NCI-H460 (cell line): ENCODE measurements at places on chromosomes 11 and 22. TPM values are rescaled to one million over a fixed set of nuclear protein-coding genes. Genes with fewer than 3 reads are reported as not detected.
A peak's percentile ranks its signal among the peaks of the same experiment; 100 is the strongest.

- DNase-seq, result no peak
Measured at GRCh38 chr11:93484716-93485115, 58.5 kb downstream of the SMCO4 start.

DNA sequence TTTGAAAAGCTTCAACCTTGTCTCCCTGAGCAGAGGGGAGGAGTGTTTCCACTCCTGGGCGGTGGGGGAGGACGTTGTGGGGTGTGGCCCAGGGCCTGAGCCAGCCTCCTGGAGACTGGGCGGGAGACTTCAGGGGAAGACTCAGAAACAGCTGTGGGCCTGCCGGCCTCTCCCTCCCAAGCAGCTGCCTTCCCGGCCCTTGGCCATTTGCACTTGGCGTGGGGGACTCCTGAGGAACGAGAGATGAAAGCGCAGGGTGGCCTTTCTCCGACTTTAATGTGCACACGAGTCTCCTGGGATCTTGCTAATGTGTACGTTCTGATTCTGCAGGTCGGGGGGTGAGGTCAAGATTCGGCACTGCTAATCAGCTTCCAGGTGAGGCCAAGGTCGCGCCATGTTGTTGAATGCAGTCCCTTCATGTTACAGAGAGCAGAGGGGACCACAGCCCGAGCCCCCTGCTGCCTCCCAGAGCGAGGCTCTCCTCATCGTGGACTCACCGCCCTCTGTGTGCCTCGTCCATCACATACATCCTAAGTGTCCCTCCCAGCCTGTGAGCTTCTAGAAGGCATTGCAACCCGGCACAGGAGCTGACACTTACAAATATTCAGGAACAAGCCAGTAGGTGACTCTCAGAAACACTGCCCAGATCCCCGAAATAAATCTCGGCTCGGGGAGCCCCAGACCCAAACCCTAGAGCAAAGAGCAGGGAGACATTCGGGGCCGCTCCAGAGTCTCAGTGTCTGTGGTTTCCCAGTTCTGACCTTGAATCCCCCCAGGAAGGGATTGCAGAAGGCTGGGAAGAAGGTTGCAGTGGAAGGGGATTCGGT, 7.7 kb downstream of the LIF start:
- DNase-seq, result no peak

DNA sequence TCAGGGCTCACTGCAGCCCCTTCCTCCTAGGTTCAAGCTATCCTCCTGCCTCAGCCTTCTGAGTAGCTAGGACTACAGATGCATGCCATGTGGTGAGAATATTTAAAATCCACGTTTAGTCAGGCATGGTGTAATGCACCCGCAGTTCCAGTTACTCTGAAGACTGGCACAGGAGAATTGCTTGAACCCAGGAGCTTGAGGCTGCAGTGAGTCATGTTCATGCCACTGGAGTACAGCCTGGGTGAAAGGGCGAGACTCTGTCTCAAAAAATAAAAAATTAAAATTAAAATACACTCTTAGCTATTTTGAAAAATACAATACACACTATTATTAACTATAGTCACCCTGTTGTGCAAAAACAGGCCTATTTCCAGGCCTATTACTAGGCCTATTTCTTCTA, 38.4 kb downstream of the NOX4 start:
- no peak for DNase-seq

DNA sequence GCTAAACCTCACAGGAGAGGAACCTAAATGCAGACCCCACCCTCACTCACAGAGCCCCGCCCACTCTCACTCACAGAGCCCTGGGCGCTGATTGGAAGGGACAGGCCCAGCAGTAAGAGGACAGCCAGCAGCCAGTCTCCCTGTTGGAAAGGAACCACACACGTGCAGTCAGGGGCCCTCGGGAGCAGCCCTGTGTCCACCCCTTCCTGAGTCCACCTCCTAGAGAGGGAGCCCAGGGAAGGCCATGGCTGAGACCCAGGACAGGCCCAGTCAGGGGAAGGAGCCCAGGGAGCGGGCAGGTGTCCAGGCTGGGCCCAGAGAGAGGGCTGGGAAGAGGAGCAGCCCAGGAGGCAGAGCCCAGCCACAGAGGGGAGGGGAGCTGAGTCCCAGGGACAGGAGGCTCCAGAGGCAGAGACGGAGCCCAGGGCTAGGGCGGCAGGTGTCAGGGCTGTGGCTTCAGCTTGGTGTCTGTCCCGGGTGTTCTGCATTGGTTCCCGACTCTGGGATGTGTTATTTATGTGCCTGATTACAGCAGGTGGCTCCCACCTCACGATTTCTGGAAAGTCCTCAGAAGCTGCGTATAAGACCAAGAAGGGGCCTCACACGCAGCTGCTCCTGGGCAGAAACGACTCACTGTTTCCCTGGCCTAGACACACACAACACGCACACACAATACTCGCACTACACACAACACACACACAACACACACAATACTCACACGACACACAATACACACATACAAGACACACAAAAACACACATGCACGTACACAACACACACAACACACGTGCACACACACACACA, 9.0 kb upstream of the APOBEC3H start:
- DNase-seq, result no peak

DNA sequence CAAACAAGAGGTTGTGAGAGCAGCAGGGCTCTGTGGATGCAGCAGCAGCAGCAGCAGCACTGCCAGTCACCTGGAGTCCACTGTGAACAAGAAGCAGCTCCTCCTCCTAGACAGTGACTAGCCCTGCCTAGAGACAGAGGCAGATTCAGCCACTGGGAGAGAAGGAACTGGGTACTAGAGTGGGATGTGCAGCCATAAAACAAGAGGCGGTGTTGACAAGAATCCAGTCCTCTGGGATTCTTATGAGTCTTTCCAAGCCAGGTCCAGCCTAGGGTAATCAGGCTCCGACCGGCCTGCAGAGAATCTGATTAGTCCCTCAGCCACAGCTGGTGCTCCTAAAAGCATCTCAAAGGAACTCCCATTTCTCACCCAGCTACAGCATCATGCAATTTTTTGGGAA, 83.9 kb upstream of the USP47 start:
- DNase-seq, result no peak

- DNase-seq, result no peak
Measured at GRCh38 chr22:28052825-28053269, 133.8 kb upstream of the PITPNB start.

- DNase-seq, result peak; percentile 45
Measured at GRCh38 chr11:16945671-16946469, 68.3 kb downstream of the PLEKHA7 start.

DNA sequence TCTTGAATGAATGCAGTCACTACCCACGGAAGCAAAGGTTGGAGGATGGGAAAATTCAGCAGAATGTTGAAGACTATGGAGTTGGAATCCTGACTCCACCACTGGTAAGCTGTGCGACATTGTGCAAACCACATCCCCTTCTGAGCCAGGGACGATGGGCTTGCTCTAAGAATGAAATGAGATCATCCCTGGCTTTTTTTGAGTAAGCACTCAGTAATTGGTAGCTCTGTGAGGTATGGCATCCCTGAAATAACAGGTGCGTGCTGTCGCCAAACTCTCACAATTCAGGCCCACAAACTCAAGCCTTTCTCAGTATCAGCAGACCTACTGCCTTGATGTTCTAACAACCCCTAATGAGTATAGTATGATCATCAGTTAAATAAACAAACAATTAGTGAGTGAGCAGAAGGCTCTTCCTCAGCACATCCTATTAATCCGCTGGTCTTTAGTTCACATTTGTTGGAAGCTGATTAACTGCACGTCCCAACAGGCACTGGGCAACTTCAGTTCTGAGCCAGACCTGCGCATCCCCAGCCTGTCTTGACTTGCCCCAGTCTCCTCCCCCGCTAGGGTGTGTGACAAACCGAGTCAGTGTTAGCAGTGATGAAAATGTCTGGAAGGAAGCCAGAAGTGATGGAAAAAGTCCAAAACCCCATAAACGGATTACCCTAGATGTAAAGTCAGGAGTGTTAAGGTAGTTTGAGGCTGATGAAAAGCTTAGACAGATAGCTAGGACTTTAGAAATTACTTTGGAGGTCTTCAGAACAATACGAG, 235.5 kb downstream of the GRIK4 start:
- no peak for DNase-seq

- DNase-seq, result no peak
Measured at GRCh38 chr11:102064316-102064715, 17.1 kb downstream of the CFAP300 start.

GRCh38 chr11:22920939-22921565, 60.8 kb upstream of the CCDC179 start:
- peak; percentile 33 for DNase-seq

GRCh38 chr11:2762451-2762850, 62.7 kb upstream of the KCNQ1OT1 start:
- no peak for DNase-seq

DNA sequence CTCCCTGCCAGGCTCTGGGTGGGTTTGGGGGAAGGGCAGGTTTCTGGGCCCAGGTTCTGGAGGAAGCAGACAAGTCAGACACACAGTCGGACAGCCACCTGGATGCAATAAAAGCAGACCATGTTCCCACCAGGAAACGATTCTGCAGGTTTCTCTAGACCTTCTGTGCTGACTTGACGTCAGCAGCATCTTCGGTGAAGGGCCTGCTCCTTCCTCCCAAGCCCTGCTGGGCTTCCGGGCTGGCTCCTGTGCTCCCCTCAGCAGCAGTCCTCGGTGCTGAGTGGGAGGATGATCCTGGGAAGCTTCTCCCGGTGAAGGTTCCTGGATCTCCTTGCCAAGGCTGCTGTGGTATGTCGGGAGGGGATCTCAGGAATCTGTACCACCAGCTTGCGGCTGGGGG, 240.0 kb downstream of the GRIK4 start:
- DNase-seq, result no peak

DNA sequence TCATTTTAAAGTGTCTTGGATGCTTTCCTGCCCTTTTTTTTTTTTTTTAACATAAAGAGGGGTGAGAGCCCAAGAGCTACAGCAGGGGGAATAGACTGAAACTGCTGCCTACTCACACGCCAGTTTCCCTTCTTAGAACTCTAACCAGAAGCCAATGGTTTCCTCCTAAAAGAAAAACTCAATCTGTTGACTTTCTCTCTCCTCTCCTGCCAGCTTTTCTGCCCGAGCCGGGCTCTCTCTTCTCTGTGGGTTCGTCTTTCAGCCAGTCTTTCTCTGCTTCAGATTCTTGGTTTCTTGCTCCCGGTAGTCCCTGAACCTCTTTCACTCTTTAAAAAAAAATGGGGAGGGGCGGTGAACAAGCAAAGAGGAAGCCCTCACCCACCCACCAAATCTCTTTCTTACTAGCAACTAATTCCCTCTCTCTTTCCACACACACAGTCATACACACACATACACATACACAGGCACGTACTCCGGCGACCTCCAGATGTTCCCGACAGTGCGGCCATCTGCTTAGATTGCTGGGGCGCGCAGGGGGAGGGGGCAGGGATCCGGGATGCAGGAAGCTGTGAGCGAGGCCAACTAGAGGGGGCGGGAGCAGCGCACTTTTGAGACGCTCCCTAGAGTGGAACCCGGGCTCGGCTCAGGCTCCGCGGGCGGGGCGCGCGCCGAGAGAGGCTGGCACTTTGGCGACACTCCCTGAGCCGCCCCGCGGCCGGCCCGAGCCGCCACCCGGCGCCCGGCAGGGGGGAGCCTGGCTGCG, 444 bp upstream of the TSKU start:
- peak; percentile 84 for DNase-seq

GRCh38 chr11:3995307-3995706, 99.3 kb upstream of the RRM1 start:
- DNase-seq, result no peak

DNA sequence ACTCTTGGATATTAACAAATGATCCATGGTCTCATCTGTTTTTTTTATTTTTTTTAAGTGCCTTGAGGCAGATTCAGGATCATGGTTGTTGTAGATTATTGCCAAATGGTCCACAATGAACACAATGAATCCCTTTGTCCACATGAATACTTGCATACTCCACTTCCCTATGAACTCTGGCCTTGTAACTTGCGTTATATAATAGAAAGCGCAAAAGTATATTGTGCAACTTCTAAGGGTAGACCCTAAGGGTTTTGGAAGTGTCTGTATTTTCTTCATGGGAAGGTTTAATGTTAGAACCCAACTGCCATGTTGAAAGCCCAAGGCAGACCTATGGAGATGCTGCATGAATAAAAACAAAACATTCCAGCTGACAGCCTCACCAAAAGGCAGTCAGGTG, 8.1 kb upstream of the OR5AL1 start:
- no peak for DNase-seq

DNA sequence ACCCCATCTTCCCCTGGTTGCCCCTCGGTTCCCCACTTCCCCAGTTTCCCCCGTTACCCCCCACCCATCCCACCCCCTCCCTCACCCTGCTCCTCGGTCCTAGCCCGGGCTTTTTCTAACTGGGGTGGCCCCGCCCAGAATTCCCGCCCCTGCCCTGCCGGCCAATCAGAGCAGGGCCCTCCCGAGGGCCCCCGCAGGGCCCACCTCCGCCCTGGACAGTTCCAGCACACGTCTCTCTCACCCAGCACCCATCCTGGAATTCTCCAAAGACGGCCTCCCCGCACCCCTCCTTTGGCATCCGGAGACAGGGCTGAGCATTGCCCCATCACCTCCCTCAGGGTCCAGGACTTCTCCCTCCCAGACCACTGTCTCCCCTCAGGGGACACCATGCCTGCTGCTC, at the start of gene H19:
Gene H19 (minus strand): TSS at position 88 of the 400 bp plus-strand sequence.
- DNase-seq, result no peak

GRCh38 chr11:128518493-128519207, 68.7 kb downstream of the ETS1 start:
- DNase-seq, result no peak

- DNase-seq, result no peak
Measured at GRCh38 chr11:73195191-73196007, 22.7 kb upstream of the P2RY2 start.

DNA sequence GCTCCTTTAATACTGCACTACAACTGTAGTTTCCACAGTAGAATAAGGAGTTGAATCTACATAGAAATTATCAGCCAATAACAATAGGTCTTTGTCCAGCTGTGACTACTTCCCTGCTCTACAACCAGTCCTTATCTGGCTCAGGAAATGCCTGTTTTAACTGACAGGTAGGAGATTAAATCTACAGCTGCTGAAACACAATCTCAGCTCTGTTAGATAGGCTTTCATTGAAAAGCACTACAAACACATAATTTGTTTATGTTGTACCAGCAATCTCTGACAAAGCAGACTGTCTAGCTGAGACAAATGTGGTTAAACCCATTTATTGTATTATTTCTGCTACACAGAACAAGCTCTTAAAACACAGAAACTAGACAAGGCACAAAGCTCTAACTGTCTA, 230.0 kb downstream of the SOX6 start:
- DNase-seq, result no peak

GRCh38 chr22:35631597-35631996, 14.5 kb upstream of the MB start:
- peak; percentile 43 for DNase-seq

The TSKU gene
- 92.3 and 103 TPM in 2 replicates for total RNA-seq

The KREMEN1 gene
- total RNA-seq, result 1.5 and 1.6 TPM in 2 replicates

The TRIM29 gene
- total RNA-seq, result not detected in 2 replicates

The WDR74 gene
- total RNA-seq, result 64.7 and 71.2 TPM in 2 replicates

The CNGA4 gene
- not detected in 2 replicates for total RNA-seq

The RASSF10 gene
- not detected in 2 replicates for total RNA-seq
